T-helper 2 cell treated with Interferon-gamma antibody and Interleukin-4, amounts not matched to agents 5 μg/mL and 100 μg/mL, for 36 hours (primary cell): ENCODE measurements at places on chromosomes 13 and 19.

DNA sequence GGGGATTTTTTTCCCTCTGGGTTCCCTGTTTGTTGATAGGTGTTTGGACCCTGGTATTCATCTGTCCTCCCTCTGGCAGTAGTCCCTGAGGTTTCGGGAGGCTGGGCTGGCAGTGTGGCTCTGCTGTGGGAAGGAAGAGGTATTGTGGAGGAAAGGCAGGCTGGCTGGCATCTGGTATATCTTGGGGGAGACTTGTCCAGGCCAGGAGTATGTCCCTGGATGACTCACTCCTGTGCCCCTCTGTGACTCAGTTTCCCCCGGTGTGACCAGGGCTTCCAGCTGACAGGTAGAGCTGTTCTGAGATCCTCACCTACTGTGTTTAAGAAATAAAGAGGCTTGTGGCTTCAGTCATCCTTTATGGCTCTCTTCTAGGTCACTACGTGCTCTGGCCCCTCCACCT lies 14.2 kb upstream of the ZNF492 start:
- H3K4me1 ChIP-seq: no peaks in the 10 kb centered on the region
- no peaks in the 10 kb centered on the region for H3K27me3 ChIP-seq
- DNase-seq: no peak
- no peaks in the 10 kb centered on the region for H3K36me3 ChIP-seq
- no peak overlapping the region for H3K4me3 ChIP-seq

GRCh38 chr13:87444135-87444534 lies 227.0 kb upstream of the SLITRK5 start:
- H3K4me1 ChIP-seq: no peaks in the 10 kb centered on the region
- H3K27ac ChIP-seq: no peak overlapping the region
- H3K36me3 ChIP-seq: no peaks in the 10 kb centered on the region
- no peak overlapping the region for H3K4me3 ChIP-seq
- H3K27me3 ChIP-seq: no peaks in the 10 kb centered on the region

DNA sequence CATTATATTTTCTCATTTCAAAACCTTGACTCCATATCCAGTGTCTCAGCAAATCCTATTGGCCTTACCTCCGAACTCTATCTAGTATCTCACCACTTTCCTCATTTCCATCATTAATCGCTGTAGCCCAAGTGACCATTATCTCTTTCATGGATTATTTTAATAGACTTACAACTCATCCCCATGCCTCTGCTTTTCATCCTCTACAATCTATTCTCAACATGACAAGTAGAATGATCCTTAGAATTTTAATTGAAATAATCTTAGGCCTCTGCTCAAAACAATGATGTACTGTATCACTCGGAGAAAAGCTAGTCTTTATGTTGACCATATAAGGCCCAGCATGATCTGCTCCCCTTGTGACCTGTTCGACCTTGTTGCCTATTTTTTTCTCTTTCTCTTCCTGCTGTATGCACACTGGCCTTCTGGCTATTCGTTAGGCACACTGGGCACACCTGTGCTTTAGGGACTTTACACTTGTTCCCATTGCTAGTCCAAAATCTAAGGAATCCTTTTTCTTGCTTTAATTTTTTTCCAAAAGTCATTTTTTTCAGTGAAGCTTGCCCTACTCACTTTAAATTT lies 21.4 kb downstream of the DNAJC15 start:
- no peak for DNase-seq
- H3K27ac ChIP-seq: peak overlapping the region; percentile 64
- peaks cover 30% of the 10 kb centered on the region for H3K36me3 ChIP-seq
- peak overlapping the region; percentile 14 for H3K4me3 ChIP-seq

DNA sequence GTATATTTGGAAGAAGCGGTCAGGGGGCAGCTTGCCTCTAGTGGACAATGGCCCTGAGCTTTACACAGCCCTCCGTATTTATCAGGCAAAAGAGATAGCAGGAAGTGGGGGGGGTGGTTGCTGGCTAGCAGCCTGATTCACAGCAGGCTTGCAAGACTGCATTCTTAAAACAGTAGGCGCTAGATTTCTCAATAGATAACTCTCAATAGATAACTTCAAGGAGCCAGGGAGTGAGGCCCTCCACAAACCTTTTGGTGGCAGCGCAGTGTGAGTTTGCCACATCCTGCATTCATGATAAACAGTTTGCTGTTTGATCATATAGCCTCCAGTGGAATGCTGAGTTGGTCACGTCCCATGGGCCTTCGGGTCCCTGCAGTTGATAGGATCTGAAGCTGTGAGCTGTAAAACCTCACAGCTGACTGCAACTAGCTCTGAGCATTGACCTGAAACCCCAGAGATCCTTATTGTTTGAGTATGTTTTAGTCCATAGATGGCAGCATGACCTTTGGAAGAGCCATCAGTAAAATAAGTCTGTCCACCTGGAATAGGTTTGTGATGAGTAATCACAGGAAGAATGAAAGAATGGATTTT lies 12.2 kb downstream of the FPR3 start:
- no peak overlapping the region for H3K27ac ChIP-seq
- H3K4me3 ChIP-seq: no peak overlapping the region
- H3K36me3 ChIP-seq: no peaks in the 10 kb centered on the region
- no peak for DNase-seq

GRCh38 chr13:112241288-112241687 lies 134.9 kb upstream of the SPACA7 start:
- no peaks in the 10 kb centered on the region for H3K4me1 ChIP-seq
- no peaks in the 10 kb centered on the region for H3K36me3 ChIP-seq
- no peak for DNase-seq

- H3K27me3 ChIP-seq: peaks cover 6% of the 10 kb centered on the region
- no peak overlapping the region for H3K27ac ChIP-seq
- no peaks in the 10 kb centered on the region for H3K4me1 ChIP-seq
- no peak for DNase-seq
These were observed 446.6 kb downstream of the KLF5 start for GRCh38 chr13:73505376-73505890.
